Ammon's horn (tissue), 1 donor: ENCODE measurements at places on chromosomes 5 and 9.
A peak's percentile ranks its signal among the peaks of the same experiment; 100 is the strongest.

DNA sequence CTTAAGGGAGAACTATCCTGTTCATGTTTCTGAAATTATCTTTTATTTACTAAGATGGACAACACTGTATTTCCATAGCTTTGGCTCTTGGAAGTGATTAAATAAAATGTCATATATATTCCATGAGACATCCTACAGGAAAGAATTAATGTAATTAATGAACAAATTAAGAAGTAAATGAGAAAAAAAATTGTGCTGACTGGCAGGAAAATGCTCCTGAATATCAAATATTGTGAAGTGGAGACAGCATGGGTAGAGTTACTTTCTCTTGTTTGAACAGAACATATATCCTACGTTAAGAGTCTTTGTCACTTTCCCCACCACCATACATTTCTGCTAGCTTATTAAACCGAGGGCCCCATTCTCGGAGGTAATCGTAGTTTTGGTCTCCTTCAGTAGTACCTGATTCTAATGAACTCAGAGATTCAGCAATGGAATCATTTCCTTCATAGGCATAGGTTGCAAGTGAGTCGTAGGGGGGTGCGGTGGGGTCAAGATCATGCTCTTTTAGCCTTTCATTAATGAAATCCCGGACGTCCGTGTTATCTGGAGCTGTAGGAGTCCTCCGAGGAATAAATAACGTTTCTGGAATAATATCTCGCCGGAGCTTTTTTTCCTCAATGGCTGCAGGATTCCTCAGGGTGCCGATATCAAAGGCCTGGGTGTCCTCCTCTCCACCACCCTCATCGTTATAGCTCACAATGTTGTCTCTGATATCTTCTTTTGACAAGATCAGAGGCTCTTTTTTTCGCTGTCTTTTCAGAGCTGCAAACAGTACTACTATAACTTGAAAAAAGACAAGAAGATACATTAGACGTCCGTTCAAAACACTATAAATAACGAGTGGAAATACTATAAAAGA is 157.2 kb downstream of the CDH10 start:
- no peak for DNase-seq

- DNase-seq: no peak
Observed at GRCh38 chr9:90909225-90909624, 107.6 kb downstream of the SYK start.

- no peak for DNase-seq
Observed at GRCh38 chr9:37953775-37954437, 50.0 kb upstream of the SLC25A51 start.

DNA sequence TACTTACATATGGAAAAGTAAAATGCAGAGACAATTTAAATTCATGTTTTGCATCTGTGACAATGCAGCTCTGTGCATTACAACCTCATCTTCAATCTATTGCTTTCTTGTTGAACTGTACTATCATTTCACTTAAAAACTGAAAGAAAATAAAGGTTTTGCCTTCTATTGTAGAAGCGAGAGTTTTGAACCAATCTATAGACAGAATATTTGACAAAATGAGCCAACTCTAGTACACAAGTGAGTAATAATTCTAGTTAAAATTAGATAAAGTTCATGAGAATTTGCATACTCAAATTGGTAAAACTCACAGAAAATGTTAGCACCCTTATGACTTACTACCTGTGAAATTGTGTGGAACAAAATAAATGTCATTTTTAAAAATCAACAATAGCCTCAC is 123.7 kb downstream of the EDIL3 start:
- DNase-seq: no peak

DNA sequence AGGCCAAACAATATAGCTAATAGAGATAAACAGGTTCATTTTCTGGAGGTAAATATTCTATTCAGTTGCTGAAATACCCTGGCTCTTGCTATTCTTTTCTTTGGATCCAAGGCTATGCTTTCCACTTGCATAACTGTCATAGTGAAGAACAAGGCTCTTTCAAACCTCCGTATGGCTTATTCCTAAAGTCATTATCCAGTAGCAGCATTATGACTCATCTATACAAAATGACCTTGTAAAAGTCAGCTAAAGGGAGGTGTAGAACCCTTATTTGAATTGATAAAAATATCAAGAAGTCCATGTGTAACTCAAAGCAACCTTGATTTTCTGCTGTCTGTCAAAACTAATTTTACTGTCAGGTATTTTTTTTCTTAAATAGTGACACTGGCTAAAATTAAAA is 447.8 kb downstream of the PLK2 start:
- DNase-seq: no peak

GRCh38 chr5:14472986-14473567 is 108.5 kb upstream of the OTULINL start:
- DNase-seq: no peak

GRCh38 chr5:158591301-158591863 is 508.3 kb downstream of the EBF1 start:
- no peak for DNase-seq

DNA sequence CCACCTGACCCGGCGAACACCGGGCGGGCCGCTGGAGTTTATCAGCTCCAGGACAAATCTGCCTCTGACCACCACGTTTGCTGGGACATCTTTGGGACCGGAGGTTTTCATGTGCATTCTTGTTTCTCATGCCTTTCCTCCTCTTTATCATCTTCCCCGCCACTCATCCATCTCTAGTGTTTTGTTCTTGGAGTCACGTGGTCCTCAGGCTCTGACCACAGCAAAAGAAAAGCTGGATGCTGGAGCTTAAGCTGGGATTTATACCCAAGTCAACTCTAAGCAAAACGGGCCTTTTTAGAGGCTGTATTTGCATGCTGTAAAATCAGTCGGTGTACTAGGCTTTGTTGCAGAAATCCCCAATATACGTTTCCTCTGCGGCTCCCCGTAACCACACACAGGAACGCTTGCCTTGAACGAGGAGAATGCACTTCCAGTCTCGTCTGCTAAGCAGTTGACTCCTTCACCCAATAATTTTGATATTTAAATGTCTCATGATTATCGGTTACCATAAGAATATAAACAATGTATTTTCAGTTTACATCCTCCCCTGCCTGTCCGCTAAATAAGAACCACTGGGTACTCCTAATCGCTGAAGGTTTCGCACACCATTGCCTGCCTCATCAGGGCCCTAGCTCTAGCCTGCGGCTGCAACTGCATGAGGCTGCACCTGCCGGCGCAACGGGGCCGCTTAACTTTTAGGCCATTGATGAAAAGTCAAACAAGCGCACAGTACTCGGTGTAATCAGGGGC is 560 bp upstream of the NDUFS6 start:
- peak; percentile 39 for DNase-seq

DNA sequence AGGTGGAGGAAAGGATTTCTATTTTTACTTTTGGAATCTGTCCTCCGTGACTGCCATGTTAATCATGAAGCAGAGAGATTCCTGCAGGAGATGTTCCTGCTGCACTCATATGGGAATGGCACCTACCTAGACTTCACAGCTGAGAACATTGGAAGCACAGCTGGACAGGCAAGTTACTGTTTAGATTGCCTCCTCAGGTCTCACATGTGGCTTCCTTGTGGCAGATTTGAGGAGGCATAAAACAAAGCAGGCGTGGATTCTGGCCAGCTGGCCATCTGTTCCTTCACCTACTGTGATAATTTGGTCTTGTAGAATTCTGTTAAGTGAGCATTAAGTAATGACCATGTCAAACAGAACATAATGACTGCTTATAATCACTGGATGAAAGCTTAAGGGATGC is 193.4 kb downstream of the EDIL3 start:
- no peak for DNase-seq

GRCh38 chr5:161155451-161155850 is 303.4 kb upstream of the ATP10B start:
- DNase-seq: no peak

- DNase-seq: peak; percentile 57
Observed at GRCh38 chr9:97510797-97511654, 9.6 kb downstream of the TMOD1 start.

DNA sequence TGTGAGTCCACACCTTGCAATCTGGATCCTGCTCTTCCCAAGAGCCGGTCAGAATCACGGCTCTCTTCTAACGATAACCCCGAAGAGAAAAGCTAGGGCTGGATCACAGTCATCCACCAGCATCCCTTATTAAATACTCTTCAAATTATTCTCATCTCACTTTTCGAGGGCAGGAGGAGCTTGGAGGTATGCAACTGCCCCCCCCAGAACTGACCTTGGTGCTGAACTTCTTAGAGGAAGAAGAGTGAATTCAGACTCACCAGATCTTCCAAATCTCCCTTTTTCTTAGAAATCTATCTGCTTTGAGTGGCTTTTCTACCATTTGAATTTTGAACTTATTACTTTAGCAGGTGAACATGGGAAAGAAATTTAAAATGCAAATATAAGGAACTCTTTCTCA is 75.7 kb downstream of the MED10 start:
- no peak for DNase-seq

GRCh38 chr5:127804886-127805426 is 101.8 kb downstream of the CCDC192 start:
- no peak for DNase-seq

- no peak for DNase-seq
Observed at GRCh38 chr5:57805170-57805569, 322.6 kb upstream of the ACTBL2 start.

GRCh38 chr5:159762921-159763320 is 153.4 kb upstream of the ADRA1B start:
- no peak for DNase-seq

- DNase-seq: no peak
Observed at GRCh38 chr5:52735139-52735538, 52.6 kb upstream of the ITGA1 start.

DNA sequence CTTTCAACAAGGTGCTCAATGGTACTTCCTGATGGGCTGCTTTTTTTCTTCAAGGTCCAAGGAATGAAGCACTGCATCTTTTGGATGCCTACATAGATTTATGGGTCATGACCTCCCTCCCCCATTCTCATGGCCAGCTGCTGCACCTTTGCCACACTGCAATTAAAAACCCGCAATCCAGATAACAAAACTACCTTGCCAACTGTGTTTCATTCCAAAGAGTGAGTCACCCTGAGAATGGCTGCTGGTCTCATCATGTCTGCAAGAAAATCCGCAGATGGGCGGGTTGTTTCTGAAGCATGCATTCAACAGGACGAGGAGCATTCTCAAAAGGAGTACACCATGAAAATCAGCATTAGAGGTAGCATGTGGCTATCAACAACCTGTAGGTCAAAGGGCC is 139.8 kb downstream of the ELAVL2 start:
- DNase-seq: no peak

GRCh38 chr5:67481362-67481761 is 284.8 kb upstream of the CD180 start:
- no peak for DNase-seq

DNA sequence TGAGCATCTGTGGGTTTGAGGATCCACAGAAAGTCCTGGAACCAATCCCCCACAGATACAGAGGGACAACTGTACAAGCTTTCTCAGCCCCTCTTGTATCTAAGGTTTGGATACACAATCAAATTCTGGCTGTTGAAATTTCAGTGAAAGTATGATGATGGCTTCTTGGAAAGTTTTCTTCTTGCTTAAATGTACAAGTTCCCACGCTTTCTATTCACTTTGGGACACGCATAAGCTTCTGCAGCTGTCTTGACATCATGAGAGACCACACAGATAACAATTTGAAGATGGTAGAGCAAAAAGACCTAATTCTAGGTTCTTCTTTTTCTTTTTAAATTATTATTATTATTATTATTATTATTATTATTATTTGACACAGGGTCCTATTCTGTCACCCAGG is 31.6 kb upstream of the ARL15 start:
- DNase-seq: no peak

DNA sequence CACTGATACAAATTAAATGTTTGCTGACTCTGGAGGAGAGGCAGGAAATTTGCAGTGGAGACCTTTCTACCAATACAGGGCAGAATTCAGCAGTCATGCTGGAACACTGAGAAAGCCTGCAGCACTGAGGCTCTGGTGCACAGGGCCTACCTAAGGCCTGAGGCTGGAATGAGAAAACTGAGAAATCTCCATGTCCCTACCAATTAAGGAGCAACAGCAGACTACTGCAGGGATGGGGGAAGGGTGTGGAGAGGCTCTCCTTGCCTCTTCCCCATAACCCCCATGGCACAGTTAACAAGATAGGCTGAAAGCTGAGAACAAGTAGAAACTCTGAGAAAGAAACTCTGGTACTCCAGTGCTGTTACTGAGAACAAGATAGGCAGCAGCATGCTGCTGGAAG is 10.5 kb downstream of the FBXO4 start:
- no peak for DNase-seq

DNA sequence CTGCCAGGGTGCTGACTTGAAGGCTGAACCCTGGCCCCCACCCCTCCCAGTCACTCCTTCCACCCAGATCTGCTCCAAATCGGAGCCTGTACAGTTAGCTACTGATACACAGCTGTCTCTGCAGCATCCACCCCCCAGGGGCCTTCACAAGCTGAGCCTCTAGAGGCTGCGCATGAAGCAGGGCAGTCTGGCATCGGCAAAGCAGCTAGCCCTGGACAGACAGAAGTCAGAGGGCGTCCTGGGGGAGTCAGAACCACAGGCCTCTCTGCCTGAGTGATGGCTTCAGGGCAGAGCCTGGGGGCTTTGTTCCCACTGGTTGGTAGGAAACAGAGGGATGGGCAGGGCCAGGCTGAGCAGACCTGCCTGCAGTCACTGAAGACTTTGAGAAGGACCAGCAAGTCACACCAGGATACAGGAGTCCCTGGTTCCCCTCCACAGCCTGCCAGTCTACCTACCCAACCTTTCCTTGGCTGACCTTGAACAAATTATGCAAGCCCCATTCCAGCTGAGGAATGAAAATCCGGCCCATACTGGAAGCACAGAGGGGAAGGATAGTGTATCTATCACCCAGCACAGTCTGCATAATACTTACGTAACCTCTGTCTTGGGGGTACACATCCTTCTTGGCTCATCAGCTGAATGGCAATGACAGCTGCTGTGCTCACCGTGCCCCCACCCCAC is 8.8 kb downstream of the VDAC1 start:
- no peak for DNase-seq

GRCh38 chr5:31577438-31577837 is 45.3 kb downstream of the C5orf22 start:
- DNase-seq: no peak

GRCh38 chr5:163633926-163634460 is 128.6 kb downstream of the MAT2B start:
- DNase-seq: no peak

- no peak for DNase-seq
Observed at GRCh38 chr5:7714119-7714518, 136.8 kb downstream of the CFAP90 start.

- DNase-seq: no peak
Observed at GRCh38 chr5:157732596-157733262, 1.5 kb downstream of the THG1L start.
